ENCODE measurements at places on chromosomes 12 and 14.

DNA sequence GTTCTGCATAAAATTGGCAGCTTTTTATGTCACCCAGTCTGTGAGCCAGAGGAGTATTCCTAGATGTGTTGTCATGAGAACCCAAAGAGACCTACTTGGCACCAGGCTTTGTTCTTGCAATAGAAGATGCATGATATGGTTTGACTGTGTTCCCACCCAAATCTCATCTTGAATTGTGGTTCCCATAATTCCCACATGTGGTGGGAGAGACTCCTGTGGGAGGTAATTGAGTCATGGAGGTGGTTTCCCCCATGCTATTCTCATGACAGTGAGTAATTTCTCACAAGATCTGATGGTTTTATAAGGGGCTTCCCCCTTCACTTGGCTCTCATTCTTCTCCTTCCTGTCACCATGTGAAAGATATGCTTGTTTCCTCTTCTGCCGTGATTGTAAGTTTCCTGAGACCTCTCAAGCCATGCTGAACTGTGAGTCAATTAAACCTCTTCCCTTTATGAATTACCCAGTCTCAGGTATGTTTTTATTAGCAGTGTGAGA, 572.0 kb upstream of the ATP2B1 start:
- no peak for DNase-seq

DNA sequence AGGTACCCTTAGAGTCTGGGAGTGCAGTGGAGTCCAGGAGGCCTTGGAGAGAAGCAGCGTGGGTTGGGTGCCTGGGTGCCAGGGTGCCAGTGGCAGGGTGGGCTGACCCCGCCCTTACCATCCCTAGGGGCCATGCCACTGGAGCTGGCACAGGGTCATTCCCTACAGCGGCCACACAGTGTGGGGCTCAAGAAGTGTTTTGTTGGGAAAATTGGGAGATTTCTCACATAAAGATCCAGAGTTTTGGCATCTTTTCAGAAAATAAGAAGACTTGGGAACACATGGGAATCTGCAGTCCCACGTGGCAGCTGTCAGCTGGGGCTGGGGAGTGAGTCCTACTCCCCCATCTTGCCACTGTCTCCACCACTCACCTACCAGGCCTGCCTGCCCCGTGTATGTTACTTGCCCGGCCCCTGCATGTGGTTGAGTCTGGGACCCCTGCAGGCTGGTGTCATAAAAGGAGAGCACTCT, 4.2 kb downstream of the VASH1 start:
- no peak for DNase-seq

DNA sequence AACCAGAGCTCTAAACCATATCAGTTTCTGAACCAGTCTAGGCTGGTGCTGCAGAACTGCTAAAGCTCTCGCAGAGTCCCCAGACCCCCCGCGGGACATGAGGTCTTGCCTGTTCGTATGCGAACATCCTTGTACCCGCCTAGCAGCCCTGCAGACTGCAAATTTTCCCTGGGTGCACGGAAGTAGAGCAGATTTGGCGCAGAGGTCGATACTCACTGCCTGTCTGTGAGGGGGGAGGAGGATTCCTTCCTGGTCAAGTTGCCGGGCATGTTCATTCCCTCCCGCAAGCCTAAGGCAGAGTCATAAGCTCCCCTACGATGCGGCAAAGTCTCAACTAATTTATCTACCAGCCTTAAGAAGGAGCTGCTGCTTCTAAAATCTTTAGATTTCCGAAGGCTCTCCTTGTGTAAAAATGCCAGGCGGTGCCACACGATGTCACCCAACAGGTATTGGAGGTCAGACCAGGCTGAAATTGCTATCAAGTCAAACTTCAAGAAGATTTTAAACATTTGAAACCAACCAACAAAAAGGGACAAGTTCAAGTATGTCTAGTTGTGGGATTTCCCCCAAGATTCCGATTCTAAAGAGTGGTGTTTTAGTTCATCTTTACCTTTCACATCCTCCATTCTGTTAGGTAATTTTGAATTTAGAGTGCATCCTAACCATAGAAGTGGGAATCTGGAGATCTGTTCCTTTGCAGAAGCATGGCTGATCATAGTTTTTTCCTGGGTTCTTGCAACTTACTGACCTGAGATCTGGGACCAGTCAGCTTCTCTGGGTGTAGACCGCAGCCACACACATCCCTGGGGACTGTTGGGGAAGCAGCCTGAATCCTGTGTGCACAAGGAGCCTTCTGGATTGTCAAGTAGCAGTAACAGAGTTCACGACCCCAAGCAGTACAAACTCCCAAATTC, 1.6 kb upstream of the PAX9 start:
- no peak for DNase-seq

DNA sequence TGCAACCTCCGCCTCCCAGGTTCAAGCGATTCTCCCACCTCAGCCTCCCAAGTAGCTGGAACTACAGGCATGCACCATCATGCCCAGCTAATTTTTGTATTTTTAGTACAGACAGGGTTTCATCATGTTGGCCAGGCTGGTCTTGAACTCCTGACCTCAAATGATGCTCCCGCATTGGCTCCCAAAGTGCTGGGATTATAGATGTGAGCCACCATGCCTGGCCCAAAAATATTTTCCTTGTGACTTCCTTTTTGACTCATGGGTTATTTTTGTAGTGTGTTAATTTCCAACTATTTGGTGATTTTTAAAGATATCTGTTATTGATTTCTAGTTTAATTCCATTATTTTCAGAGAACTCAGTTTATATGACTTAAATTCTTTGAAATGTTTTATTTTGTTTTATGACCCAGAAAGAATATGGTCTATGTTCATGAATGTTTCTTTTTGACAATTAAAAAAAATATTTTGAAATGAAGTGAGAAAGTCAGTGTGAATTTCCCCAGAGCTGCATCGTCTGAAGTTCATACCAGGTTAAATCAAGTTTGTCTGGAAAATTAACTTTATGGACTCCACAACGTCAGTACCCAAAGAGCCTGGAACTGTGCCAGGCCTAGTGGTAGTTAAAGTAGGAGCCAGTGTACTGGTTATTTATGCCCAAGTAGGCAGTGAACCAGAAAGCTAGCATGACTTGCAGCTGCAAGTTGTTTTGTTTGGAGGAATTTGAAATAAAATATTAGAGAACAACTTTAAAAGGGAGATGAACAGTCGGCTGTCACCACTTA, 2.8 kb upstream of the CDKL1 start:
- peak; percentile 54 for DNase-seq

- DNase-seq, result no peak
These were observed 6.5 kb downstream of the GLRX5 start for GRCh38 chr14:95541346-95541745.

GRCh38 chr14:38737686-38738407, 365.2 kb downstream of the SEC23A start:
- DNase-seq, result no peak

DNA sequence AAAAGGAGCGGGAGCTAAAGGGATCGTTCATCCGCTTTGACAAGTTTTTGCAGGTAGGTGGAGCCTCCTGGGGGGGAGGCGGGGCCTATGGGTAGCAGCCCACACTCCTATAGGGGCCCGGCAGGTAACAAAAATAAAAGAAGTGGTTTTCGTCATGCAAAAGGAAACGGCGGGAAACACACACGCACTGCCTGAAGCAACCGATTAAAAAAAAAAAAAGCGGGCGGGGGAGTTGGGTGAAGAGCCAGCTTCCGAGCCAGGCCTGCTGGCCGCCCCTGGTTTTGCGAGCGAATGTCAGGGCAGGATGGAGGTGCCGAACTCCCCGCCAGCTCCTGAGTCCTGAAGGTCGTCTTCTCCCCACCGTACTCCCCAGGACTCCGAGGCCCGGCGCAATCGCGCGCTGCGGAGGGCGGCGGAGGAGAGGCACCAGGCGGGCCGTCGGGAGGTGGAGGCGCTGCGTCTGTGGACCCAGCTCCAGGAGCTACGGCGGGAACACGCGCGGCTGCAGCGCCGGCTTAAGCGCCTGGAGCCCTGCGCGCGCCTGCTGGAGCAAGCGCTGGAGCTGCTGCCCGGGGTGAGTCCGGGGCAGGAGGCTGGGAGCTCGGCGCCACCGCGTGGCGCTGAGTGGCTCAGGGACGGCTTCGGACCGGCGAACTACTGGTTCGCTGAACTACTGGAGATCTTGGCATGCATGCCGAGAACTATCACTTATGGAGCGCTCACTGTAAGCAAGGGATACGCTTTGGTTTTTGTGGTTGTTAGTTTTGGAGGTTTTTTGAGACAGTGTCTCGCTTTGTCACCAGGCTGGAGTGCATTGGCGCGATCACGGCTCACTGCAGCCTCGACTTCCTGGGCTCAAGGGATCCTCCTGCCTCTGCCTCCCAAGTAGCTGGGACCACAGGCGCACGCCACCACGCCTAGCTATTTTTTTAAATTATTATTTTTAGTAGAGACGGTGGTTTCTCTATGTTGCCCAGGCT, 3.6 kb downstream of the CFAP73 start:
- DNase-seq, result peak; percentile 73

DNA sequence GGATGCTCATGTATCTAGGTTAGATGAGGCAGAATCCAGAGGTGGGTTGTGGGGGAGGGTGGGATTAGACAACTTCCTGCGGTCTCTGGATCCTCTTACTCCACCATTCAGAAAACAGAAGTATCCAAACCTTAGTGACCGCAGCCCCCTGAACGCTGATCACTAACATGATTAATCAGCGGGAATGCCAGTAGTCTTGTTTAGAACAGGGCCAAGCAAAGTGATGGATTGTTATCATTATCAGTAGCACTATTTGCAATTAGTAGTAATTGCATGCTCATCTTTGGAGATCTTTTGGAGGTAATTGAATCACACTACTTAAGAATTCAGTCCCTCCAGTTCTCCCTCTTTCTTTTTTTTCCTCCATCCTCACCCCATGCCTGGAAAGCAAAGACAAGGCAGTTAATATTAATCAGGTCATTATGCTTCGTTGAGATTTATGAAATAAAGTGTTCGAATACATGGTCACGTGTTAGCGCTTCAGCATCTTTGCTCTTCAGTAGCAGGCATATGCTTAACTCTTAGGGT, 182.8 kb upstream of the NTF3 start:
- no peak for DNase-seq

GRCh38 chr12:29216266-29216665, 67.2 kb downstream of the FAR2 start:
- DNase-seq, result no peak

DNA sequence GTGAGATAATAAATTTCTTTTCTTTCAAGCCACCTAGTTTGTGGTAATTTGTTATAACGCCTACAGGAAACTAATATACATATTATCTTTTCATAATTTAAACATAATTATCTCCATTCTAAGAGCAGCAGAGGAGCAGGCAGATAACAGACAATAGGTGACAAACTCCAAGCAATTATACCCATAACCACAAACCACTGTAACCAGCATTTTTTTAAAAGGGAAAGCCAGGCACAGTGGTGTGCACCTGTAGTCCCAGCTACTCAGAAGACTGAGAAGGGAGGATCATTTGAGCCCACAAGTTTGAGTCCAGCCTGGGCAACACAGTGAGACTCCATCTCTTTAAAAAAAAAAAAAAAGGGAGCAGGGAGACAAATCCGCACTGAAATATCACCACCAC, 54.9 kb downstream of the ATF7 start:
- no peak for DNase-seq

GRCh38 chr14:58145936-58146335, 6.1 kb downstream of the ARMH4 start:
- DNase-seq, result no peak

DNA sequence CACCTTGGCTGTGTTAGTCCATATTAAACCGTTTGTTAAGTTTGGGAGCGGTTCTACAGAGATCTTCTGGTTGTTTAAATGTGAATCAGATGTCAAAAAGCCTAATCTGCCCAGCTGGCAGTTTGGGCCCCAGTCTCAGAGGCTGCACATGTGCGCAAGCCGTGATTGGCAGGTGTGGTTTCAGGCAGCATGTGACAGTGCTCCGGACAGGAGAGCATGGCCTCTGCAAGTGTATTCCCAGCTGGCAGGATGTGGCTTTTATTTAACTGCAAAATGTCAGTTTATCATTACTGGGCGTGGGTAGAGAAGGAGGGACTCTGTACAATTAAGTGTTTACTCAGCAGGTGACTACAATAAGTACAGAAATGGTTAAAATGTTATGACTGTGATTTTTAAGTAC, 77.5 kb downstream of the PELI2 start:
- peak; percentile 49 for DNase-seq

DNA sequence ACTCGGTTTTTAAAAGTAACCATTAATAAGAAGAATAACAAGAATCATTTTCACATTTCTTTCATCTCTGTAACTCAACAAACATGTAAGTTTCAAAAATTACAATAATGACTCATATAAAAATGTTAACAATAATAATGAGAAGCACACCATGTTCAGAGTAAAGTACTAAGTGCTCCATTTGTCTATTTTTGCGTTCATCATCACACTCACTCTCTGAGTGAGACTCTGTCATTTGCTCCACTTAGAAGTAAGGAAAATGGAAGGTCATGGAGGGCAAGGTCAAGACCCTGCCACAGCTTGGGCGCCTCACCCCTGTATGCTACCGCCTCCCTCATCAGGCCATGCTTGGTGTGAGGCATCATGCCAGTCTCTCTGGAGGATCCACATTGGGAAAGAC, 129.9 kb downstream of the TMEM30B start:
- no peak for DNase-seq

DNA sequence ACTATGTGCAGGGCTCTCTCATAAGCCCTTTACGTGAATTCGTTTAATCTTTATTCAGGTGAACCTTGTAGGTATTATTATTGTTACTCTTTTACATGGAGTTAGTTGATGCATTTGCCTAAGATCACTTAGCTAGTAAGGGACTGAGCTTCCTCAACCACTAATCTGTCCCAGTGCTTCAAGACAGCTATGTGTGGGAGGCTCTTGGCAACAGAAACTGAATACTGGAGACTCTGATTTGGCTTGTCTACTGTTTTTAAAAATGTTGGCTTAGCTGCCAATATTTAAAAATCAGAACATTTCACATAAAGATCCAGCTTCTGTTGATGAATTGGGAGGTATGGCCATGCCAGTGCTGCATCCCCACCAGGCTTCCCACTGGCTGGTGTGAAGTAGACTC, 6.8 kb downstream of the KNTC1 start:
- no peak for DNase-seq

Data from mesenchymal stem cell (in vitro differentiated cells and primary cell).